Left ventricle myocardium superior (tissue), 1 donor: ENCODE measurements at places on chromosomes 11 and 22.

- no peak for DNase-seq
Observed at GRCh38 chr22:30582788-30583545, 8.5 kb upstream of the GAL3ST1 start.

DNA sequence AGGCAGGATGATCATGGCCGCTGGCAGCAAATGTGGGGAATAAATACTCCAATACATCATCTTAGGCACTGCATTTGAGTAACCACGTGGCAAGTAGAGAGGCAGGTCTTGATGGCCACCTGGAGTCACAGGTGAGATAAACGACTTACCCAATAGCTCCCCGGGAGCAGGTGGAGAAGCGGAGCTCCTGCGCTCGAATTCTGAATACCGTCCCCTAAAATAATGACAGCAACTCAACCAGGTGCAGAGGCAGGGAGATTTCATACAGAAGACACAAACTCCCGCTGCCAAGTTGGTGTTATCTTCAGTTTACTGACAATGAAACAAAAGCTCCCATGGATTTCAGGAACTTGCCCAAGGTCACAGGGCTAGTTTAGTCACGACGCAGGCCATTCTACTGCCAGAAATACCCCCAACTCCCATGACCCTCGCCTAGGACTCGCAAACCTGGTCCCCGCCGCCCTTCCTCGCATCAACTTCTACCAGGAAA, 437 bp downstream of the SLC43A3 start:
- no peak for DNase-seq

GRCh38 chr22:31838917-31839316, 85.1 kb downstream of the DEPDC5 start:
- no peak for DNase-seq

GRCh38 chr11:102295045-102295444, 22.2 kb upstream of the BIRC3 start:
- no peak for DNase-seq

GRCh38 chr22:37804881-37805809, 2.6 kb upstream of the GCAT start:
- DNase-seq: peak; percentile 94

DNA sequence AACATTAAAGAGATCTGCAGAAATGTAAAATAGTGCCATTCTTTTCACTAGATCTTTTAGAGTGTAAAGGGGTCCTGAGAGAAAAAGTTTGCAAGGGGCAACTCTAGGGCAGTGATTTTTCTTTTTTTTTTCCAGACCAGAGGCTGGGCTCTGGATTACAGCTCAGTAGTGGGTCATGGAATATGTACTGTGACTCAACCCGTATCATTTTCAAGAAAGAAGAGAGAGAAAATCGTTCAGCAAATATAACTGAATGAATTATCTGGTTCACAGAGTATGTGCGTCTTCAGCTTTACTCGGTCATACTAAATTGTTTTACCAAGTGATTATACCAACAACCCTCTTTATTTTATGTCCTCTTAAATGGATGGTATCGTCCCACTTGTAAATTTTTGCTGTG, 3.8 kb downstream of the CEP57 start:
- DNase-seq: no peak

DNA sequence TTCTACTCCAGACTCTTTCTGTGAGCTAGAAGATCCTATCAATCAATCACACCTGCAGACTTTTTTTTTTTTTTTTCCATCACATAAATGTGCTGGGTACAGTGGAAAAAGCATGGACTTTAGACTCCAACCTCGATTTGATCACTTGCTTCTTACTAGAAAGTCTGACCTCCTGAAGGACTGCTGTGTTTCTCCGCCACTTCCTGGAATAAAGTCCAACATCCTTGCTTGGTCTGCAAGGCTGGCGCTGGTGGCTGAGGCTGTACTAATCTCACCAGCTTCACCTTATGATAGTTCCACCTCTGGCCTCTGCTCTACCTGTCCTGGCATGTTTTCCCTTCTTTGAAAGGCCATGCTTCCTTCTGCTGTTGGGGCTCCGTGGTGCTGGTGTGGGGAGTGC, 60.9 kb upstream of the SESN3 start:
- DNase-seq: no peak

GRCh38 chr11:123800036-123800435, 6.1 kb downstream of the OR6M1 start:
- DNase-seq: no peak

DNA sequence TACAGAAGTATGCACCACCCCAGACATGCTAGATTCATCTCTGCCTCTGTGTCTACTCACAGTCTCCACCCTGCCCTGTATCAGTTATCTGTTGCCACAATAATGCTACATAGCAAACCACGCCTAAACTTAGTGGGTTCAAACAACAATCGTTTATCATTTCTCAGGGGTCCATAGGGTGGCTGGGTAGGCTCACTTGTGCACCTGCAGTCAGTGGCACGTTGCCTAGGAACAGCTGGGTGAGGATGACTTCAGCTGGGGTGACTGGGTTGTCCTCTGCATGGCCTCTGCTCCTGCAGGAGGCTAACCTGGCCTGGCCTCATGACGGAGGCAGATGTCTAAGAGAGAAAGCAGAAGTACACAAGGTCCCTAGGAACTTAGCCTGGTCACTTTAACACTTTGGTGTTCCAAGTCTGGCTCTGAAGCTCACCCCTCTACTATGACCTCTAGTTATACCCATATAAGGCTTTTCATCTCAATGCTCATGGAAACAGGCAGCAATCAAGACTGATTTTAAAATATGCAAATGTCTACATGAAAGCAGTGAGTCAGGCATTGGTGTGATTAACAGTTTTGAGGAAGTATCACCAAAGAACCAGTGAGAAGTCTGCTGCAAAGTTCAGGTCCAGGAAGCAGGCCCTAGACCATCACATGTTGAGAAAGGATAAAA, 10.7 kb downstream of the OLFML1 start:
- no peak for DNase-seq

- DNase-seq: no peak
Observed at GRCh38 chr11:71334191-71334590, 81.8 kb upstream of the SHANK2 start.

GRCh38 chr11:7637447-7638157, 35.7 kb downstream of the CYB5R2 start:
- DNase-seq: no peak

GRCh38 chr11:124473476-124473875, 28.0 kb upstream of the OR8B8 start:
- no peak for DNase-seq

DNA sequence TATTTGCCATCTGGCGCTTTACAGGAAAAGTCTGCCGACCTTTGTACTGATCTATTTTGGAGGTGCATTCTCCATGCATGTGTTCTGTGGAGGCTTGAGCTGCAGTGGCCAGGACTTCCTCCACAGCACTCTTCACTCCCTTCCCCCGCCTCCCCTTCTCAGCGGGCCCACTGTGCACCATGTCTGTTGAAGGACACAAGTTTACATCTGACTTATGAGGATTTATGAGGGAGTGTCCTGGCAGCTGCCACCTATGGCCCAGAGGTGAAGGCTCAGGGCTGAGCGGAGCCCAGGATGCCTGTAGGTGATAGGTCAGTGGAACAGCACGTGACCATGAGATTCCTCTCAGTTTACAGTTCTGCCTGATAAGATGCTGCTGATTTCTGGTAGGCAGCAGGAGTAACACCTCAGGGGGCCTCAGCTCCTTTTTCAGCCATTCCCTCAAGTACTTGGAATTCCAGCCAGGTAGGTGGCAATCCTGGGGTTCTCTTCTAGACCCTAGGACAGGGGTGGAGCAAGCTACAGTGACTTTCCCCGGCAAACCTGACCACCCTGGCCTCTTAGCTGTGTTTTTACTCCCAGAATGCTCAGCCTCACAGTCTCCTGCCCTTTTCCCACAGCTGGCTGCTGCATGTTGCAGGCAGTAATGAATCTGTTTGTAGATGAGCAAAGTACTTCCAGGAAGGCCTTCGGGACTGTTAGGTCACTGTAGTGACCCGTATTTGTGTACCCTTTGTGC, 59.9 kb downstream of the PPFIBP2 start:
- DNase-seq: no peak

DNA sequence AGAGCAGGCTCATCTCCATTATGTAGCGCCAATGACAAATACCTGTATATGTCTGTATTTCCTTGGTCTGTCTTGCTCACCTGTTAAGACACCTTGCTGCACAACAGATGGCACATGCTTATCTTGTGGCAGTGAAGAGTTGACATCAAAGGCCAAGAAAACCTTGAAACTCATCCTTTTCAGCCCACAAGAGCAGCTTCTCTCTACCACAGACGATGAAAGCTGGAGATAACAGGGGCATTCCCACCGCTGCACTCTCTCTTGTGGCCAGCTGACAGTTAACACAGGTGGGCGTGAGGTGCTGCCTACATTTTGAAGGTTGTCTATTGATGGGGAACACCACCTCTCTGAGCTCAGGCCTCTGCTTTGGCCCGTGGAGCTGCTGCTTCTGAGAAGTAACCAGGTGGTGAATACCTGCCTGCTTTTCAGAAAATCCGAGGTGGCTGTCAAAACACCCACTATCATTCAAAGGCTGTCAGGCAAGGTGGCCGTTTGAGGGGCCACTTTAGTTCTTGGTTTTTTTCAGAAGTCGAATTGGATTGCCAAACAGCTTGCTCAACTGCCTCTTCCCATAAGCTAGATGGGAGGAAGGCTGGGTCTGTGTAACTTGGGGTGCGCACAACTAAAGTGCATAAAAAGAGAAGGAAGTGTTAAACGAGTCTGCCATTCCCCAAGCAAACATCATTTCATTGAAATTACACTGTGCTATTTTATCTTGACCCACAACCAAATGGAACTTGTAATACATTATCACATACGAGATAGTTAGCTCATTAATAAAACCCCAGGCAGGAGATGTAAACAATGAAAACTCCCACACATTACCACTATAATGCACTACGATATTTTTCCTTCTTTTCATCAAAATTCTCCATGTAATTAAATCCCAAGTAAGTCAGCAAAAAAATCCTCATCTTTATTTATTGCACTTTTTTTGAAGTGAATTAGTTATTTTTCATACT, 87.1 kb upstream of the RAG2 start:
- DNase-seq: no peak

DNA sequence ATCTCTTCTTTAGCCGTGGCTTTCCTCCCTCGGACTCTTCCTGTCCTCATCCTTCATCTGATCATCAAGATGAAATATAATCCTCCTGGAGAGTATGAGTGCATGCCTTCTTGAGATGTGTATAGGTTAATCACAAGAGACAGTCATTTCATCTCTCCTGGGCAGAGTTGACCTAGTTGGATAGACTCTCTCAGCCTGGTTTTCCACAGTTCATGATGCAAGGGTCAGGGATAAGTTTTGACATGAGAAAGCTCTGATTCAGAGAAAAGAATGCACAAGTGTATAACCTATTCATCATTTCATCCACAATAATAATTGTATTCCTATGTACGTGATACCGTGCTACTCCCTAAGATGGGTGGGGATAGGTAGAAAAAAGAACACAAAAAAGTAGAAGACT, 33.2 kb upstream of the CCDC90B start:
- no peak for DNase-seq

DNA sequence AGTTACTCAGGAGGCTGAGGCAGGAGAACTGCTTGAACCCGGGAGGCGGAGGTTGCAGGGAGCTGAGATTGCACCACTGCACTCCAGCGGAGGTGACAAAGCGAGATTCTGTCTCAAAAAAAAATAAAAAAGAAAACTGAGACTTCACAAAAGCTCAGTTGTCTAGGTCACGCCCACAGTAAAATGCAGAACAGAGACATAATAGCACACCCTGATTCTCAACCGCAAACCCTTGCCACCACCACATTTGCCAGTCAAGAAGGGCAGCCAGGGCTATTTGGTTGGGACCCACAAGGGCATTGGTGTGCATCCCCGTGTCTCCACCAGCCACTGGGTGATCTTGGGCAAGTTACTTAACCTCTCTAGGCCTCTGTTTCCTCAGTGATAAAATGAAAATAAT, 25.4 kb downstream of the CREB3L1 start:
- DNase-seq: no peak

GRCh38 chr22:17810570-17811116, 36.4 kb upstream of the BID start:
- peak; percentile 81 for DNase-seq

GRCh38 chr11:120710354-120711131, 199.0 kb downstream of the GRIK4 start:
- peak; percentile 41 for DNase-seq

GRCh38 chr22:29071261-29072045, 1.4 kb upstream of the KREMEN1 start:
- peak; percentile 68 for DNase-seq

- no peak for DNase-seq
Observed at GRCh38 chr11:115338476-115338875, 165.7 kb downstream of the CADM1 start.

GRCh38 chr11:95098826-95099225, 9.2 kb downstream of the ENDOD1 start:
- DNase-seq: no peak

- DNase-seq: no peak
Observed at GRCh38 chr11:73226297-73227006, 8.4 kb downstream of the P2RY2 start.
